ENCODE measurements at places on chromosomes 7 and 10.

DNA sequence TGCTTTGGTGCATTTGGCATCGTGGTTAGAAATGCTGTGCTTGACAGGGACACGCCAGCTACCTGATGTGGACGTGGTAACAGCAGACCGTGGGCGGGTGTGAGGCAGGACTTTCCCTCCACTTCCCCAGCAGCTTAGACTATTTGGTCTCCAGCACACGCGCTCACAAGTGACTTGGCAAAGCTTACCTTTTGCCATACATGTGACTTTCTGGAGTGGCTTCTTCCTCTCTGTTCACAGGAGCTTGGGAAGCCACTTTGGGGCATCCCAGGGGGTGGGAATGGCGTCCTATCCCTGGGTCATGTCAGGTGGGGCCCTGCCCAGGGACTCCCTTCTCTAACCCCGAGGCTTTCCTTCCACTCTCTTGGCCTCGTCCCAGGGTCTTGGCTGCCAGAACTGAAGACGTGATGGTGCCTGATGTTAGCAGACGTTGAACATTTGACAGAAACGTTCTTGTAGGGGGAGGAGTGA is 228.7 kb upstream of the KLF6 start:
- no peak for DNase-seq

GRCh38 chr7:132066761-132067171 is 509.5 kb downstream of the PLXNA4 start:
- DNase-seq = no peak

DNA sequence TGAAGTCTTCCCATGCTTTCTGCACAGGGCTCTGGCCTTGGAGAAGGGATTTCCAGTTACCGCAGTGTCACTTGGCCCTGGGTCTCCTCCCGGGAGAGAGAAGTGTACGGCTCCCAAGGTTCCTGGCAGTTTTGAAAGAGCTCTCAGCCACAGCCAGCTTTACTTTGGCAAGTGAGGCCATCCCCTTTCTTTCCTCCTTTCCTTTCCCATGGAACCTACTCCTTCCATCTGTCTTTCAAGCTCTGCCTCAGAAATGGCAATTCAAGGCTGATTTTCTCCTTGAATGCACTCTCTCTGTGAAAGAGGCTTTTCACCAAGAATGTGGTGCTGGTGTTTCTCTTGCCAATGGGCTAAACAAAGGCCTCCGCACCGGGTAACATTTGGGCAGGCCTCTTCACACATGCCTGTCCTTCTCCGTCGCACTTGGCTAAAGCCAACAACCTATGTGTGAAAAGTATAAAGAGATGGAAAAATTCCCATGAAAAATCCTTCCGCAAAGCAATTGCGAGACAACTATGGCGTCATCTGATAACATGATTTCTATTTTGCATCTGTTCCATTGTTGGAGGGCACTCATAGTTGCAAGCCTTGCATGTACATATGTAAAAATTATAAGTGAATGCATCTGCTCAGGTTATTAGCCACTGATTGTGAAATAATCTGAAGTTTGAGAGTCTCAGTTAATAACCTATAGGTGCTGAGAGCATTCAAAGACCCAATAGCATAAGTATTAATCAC is 125.4 kb downstream of the PFKFB3 start:
- no peak for DNase-seq

DNA sequence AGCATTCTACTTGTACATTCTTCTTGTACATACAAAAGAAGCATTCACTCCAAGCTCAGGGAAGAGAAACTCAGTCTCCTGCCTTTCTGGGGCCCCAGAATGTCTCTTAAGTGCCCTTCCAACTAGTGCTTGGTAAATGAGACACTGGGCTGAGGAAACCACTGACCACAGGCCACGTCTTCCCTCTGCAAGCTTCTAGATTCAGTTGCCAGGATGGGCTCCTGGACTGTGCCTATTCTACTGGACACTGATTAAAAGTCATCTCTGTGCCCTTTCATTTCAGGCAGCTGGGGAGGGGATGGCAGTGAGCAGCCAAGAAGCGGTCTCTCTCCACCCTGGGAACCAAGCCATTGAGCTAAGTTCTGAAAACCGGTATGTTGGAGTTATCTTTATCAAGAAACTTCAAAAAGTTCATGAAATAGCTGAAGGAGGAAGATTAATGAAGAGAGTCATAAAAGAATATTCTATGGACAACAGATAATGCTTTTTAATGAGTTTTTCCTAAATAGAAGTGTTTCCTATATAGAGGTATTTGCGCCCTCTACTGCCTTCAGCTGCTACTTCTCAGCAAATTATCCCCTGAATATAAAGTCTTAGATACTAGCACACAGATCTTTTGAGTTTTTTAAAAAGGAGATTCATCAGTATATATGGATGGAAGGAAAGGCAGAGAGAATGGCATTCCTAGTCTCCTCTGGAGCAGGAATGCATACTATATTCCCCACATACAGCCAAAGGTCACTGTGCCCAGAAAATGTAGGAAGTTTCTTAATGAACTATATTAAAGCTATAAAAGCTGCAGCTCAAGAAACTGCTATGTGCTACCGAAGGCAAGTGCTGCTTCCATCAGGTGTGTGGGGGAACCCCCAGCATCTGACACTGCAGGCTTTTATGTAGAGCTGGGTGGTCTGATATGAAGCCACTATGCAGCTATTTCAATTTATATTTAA is 8.4 kb upstream of the IFIT1B start:
- no peak for DNase-seq

- DNase-seq = no peak
These were observed 312.4 kb downstream of the CACNA2D1 start for GRCh38 chr7:82131215-82131614.

DNA sequence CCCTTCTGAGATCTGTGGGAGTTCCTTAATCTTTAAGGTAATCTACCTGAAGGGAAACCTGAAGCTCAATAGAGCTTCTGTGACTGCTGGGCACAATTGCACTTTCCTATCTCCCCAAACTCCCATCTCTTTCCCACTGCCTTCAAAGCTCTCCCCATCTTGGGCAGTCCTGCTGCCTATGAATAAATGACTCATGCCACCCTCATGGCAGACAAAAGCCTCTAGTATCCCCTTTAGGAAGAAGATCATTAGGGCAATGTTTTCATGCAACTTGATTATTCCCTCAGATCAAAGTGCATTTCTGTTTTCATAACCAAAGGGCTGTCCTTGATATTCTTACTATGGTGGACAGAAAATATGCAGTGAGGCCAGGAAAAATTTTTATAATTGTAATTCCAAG is 704.9 kb upstream of the LRRN3 start:
- no peak for DNase-seq

GRCh38 chr7:44110719-44111635 is 6.8 kb downstream of the AEBP1 start:
- DNase-seq = no peak

DNA sequence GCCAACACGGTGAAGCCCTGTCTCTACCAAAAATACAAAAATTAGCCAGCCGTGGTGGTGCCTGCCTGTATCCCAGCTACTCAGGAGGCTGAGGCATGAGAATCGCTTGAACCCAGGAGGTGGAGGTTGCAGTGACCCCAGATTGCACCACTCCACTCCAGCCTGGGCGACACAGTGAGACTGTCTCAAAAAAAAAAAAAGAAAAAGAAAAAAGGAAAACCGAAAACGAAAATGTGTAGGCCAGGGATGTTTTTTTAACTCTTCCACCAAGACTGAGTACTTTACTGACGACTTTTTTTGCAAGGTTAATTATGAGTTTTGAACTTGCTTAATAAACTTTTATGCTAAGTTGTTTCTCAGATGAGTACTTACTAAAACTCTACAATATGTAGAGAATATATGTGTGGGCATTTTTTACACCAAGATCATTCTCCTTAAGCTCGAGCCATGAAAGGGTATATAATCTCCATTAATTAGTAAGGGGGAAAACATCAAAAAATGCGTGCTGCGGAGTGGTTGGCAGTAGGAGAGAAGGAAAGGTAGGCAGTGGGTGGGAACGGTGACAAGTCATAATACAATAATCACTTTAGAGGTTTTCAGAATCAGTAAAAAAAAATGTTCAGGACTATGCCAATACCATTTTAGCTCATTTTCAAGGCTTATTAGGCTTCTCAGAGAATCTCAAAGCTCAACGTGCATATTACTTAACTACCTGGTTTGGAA is 8.6 kb upstream of the ADRB1 start:
- no peak for DNase-seq

GRCh38 chr10:97858001-97858439 is 8.4 kb downstream of the GOLGA7B start:
- DNase-seq = no peak

DNA sequence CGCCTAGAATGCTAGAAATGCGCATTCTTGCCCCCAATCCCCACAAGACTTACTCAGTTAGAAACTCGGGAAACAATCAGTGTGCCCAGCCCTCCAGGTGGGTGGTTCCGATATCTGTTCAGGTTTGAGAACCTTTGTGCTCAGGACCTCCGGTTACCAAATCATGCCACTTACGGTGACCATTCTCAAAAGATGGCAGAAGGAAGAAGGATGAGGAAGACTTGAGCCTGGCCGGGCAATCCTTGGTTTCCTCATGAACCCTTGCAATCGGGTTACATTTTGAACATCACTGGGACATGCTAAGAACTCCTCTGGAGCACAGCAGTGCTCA is 52.1 kb downstream of the RBM17 start:
- DNase-seq = no peak

DNA sequence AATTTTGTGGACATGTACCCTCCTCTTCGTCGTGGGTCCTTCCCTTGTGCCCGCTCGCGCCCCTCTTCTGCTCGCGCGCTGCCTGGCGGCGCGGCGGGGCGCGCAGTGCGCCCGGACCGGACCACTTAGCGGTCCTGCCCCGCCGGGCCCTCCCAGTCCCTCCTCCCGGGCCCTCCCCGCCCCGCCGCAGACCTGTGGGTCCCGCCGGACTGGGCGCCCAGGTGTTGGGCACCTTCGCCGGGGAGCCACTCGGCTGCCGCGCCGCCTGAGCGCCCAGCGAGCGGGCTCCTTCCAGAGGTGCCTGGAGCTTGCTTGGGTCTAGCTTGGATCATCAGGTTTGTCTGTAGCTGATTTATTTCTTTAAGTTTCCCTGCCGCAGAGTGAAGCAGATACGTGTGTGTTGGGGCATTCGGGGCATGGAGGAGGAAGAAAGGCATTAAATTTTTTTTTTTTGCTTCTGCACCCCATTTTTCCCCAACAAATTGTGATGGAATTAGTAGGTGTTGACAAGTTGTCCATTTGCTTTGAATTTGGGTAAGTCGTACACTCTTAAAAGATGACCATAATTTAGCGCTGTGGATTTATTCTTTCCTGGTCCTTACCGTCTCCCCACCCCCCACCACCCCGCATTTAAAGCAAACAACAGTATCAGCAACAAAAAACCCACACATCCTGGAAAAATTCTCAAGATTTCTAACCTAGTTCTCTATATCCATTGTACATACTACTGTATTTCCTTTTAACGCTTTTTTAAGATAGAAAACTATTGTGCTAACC is 905 bp downstream of the C1GALT1 start:
- DNase-seq = no peak

Data from LNCaP clone FGC (cell line).